ENCODE measurements at places on chromosomes 6 and 20.

GRCh38 chr6:151674578-151674977, 132.9 kb upstream of the ESR1 start:
- H3K4me3 ChIP-seq = no peak overlapping the region
- H3K27ac ChIP-seq = no peak overlapping the region
- no peaks in the 10 kb centered on the region for H3K36me3 ChIP-seq
- no peaks in the 10 kb centered on the region for H3K4me1 ChIP-seq

- H3K4me1 ChIP-seq = peaks cover 13% of the 10 kb centered on the region
- H3K27ac ChIP-seq = no peak overlapping the region
- H3K27me3 ChIP-seq = no peaks in the 10 kb centered on the region
These were observed 9.2 kb downstream of the PHF3 start for GRCh38 chr6:63644668-63645326.

- H3K27ac ChIP-seq = no peak overlapping the region
- H3K36me3 ChIP-seq = no peaks in the 10 kb centered on the region
- no peak for DNase-seq
- no peaks in the 10 kb centered on the region for H3K27me3 ChIP-seq
- H3K4me3 ChIP-seq = no peak overlapping the region
- no peaks in the 10 kb centered on the region for H3K4me1 ChIP-seq
These were observed 62.9 kb downstream of the ARHGAP18 start for GRCh38 chr6:129647044-129647443.

DNA sequence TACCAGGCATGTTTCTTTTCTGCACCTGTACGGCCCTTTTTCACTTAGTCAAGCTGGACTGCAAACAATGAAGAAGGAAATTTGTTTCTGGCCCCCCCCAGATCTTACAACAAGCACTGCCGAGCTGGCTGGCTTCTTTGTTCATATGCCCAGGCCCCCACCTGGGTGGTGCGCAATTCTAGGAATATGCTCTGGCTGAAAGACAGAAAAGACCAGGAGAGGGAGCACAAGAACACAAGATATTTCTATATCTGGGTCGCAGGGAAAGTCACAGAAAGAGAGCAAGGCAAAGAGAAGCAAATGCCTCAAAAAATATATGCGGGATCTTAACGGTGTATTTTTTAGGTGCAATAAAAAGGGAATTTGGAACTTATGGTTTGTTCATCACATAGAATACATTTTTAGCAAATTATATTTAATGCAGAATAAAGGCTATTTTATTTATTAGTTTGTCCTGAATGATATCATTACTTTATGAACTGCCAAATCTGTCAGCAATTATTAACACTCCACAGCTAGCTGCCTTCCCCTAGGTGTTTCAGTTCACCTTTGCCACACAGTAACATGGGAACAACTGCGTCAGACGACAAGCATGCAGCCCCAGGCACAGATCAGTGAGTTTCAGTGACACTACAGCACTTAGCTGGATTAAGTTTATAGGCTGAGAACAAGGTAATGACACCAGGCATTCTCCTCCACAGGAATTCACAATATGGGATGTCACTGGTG, 76.5 kb downstream of the GJA10 start:
- H3K27me3 ChIP-seq = no peaks in the 10 kb centered on the region
- peaks cover 5% of the 10 kb centered on the region for H3K4me1 ChIP-seq
- no peak overlapping the region for H3K27ac ChIP-seq
- no peak overlapping the region for H3K4me3 ChIP-seq
- DNase-seq = no peak
- H3K36me3 ChIP-seq = peaks cover 12% of the 10 kb centered on the region

DNA sequence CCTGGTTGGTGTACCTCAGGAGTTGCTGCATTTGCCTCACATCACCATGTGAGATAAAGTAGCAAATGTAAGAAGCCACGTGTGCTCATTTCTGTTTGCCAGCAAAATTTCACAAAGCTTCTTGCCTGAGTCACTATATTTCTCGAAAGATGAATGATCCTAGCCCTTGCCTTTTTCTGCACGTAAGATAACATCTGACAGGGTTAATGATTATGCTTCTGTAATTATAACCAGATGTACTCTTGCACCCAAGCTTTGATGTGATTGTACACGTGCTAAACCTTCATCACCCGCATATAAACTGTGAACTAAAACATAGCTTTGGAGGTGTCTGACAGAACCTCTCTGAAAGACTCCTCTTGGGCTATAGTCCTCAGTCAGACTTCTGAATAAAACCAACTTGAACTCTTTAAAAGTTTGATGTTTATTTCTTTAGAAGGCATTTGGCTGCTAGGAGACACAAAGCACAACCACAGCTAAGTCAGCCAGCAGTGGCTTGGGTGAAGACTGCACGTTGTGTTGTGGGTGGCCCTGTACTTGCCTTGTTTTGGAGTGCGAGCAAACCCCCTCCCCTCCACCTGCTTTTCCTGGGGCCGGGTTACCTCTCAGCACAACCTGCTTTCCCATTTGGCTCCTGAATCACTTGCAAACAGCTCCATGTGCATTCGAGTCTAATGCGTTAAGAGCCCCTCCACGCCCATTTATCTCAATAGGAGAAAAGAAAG, 19.3 kb downstream of the PROKR2 start:
- no peak for DNase-seq
- no peak overlapping the region for H3K4me3 ChIP-seq
- peaks cover 8% of the 10 kb centered on the region for H3K27me3 ChIP-seq
- no peak overlapping the region for H3K27ac ChIP-seq
- no peaks in the 10 kb centered on the region for H3K36me3 ChIP-seq
- no peaks in the 10 kb centered on the region for H3K4me1 ChIP-seq

- no peaks in the 10 kb centered on the region for H3K27me3 ChIP-seq
- peaks cover 17% of the 10 kb centered on the region for H3K4me1 ChIP-seq
- no peak for DNase-seq
- H3K4me3 ChIP-seq = no peak overlapping the region
These were observed 197.4 kb downstream of the JARID2 start for GRCh38 chr6:15443119-15443830.

GRCh38 chr6:40256224-40256623, 322.0 kb upstream of the MOCS1 start:
- no peak overlapping the region for H3K27ac ChIP-seq
- DNase-seq = no peak
- no peaks in the 10 kb centered on the region for H3K4me1 ChIP-seq
- H3K4me3 ChIP-seq = no peak overlapping the region

- H3K27me3 ChIP-seq = no peaks in the 10 kb centered on the region
- no peak for DNase-seq
- H3K36me3 ChIP-seq = no peaks in the 10 kb centered on the region
- no peak overlapping the region for H3K4me3 ChIP-seq
These were observed 171.8 kb upstream of the BMP2 start for GRCh38 chr20:6595704-6596103.

DNA sequence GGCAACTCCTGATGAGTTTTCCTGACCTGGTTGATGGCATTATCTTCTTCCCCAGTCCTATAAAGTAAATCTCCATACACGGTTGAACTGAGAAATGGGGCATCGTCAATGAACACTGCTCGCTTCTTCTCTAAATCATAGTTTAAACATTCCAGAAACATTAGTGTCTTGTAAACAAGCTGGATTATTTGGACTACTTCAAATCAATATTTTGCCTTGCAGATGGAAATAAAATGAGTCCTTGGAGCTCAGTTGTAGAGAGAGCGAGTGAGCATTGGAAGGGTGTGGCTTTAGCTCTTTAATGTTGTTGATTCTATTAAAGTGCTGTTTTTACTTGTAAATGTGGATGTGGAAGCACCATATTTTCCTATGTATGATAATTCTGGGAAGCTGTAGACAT, 18.4 kb downstream of the C6orf89 start:
- H3K4me1 ChIP-seq = no peaks in the 10 kb centered on the region
- no peaks in the 10 kb centered on the region for H3K27me3 ChIP-seq
- no peak for DNase-seq
- no peak overlapping the region for H3K4me3 ChIP-seq
- H3K36me3 ChIP-seq = peaks cover 62% of the 10 kb centered on the region

DNA sequence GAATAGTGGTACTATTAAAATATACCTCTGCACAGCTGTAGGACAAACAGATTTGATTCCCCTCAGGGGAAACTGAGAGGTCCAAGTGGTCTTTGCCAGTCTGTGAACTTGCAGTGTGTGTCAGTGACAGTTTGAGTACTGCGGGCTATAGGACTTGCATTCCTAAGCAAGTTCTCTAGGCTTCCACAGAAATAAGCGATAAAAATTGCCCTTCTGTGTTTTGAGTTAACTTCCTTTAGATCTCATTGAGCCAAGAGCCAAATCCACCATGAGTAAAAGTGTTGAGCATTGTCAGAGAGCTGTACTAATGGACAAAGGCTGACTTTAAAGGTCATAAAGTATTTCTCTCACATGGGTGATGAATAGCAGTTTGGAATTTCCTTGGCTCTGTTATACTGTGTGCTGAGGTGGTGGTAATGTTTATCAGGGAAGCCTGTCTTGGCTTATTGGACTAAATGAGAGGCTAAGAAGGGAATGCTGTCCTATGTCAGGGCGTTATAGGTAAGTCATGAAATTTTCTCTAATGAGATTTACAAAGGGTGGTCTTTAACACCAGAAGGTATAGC, 122.6 kb upstream of the MAP3K7 start:
- no peak overlapping the region for H3K27ac ChIP-seq
- H3K4me1 ChIP-seq = no peaks in the 10 kb centered on the region
- no peak for DNase-seq
- H3K27me3 ChIP-seq = peaks cover 4% of the 10 kb centered on the region

DNA sequence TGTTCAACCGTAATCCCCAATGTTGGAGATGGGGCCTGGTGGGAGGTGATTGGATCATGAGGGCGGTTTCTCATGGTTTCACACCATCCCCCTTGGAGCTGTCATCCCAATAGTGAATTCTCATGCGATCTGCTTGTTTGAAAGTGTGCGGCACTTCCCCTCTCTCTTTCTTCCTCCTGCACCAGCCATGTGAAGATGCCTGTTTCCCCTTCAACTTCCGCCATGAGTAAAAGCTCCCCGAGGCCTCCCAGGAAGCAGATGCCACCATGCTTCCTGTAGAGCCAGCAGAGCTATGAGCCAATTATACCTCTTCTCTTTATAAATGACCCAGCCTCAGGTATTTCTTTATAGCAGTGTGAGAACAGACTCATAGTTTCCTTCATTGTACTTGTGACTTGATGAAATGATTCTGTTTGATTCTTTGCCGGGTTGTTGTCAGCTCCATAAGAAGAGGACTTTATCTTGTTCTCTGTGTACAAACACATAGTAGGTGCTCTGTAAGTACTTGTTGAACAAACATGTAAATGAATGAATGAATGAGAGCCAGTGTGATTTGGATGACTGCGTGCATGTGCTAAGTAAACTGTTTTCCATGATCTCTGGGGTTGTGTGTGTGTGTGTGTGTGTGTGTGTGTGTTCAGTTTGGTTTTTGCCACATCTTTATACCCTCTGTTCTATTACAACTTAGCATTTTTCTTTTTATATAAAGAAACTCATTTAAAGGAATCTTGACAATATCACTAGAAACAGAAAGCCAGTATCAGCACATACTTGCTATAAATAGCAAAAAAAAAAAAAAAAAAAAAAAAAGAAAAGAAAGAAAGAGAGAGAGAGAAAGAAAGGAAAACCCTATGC, 22.5 kb upstream of the PTGIS start:
- no peak overlapping the region for H3K4me3 ChIP-seq
- no peaks in the 10 kb centered on the region for H3K36me3 ChIP-seq
- H3K27ac ChIP-seq = no peak overlapping the region
- peaks cover 30% of the 10 kb centered on the region for H3K4me1 ChIP-seq

GRCh38 chr6:41921712-41921998, 356 bp downstream of the BYSL start:
- H3K27ac ChIP-seq = peak overlapping the region; percentile 97
- H3K36me3 ChIP-seq = peaks cover 4% of the 10 kb centered on the region
- peaks cover 31% of the 10 kb centered on the region for H3K4me1 ChIP-seq
- DNase-seq = no peak

GRCh38 chr20:956330-956951, 40.3 kb upstream of the ANGPT4 start:
- no peak overlapping the region for H3K4me3 ChIP-seq
- no peak overlapping the region for H3K27ac ChIP-seq
- H3K36me3 ChIP-seq = no peaks in the 10 kb centered on the region
- peak; percentile 69 for DNase-seq
- peaks cover 4% of the 10 kb centered on the region for H3K4me1 ChIP-seq
- H3K27me3 ChIP-seq = peaks cover 11% of the 10 kb centered on the region

GRCh38 chr6:101114703-101115102, 233.6 kb upstream of the ASCC3 start:
- no peaks in the 10 kb centered on the region for H3K4me1 ChIP-seq
- no peak for DNase-seq
- no peaks in the 10 kb centered on the region for H3K27me3 ChIP-seq
- H3K4me3 ChIP-seq = no peak overlapping the region
- no peaks in the 10 kb centered on the region for H3K36me3 ChIP-seq

- H3K27ac ChIP-seq = no peak overlapping the region
- no peaks in the 10 kb centered on the region for H3K4me1 ChIP-seq
- H3K4me3 ChIP-seq = no peak overlapping the region
- no peak for DNase-seq
- no peaks in the 10 kb centered on the region for H3K36me3 ChIP-seq
These were observed 9.3 kb upstream of the ZFP64 start for GRCh38 chr20:52200870-52201269.

DNA sequence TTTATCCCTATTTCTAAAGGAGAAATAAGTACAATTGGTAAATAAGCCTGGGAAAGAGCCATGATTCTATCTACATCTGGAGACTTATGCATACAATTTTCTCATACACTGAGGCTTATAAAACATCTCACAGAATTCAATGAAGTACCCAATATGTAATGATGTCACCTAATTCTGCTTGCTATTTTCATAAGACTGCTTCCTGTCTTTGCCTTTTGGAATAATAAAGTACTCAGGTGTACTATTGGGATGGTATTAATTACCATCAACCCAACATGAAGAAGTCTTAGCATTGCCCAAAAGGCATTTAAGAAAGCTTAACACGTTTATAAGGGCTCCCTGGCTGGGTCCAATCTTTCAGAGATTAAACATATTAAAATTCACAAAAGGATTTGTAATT, 216.4 kb upstream of the TSHZ2 start:
- no peaks in the 10 kb centered on the region for H3K27me3 ChIP-seq
- no peak overlapping the region for H3K4me3 ChIP-seq
- DNase-seq = no peak
- no peaks in the 10 kb centered on the region for H3K4me1 ChIP-seq
- no peaks in the 10 kb centered on the region for H3K36me3 ChIP-seq
- H3K27ac ChIP-seq = no peak overlapping the region

- no peak overlapping the region for H3K27ac ChIP-seq
- H3K27me3 ChIP-seq = no peaks in the 10 kb centered on the region
- no peak overlapping the region for H3K4me3 ChIP-seq
- H3K36me3 ChIP-seq = no peaks in the 10 kb centered on the region
- peaks cover 16% of the 10 kb centered on the region for H3K4me1 ChIP-seq
These were observed 124.9 kb downstream of the SOBP start for GRCh38 chr6:107614828-107615227.

GRCh38 chr6:21098134-21098533, 495.4 kb upstream of the SOX4 start:
- no peaks in the 10 kb centered on the region for H3K27me3 ChIP-seq
- DNase-seq = no peak
- H3K36me3 ChIP-seq = no peaks in the 10 kb centered on the region
- no peaks in the 10 kb centered on the region for H3K4me1 ChIP-seq
- no peak overlapping the region for H3K27ac ChIP-seq

- H3K36me3 ChIP-seq = no peaks in the 10 kb centered on the region
- H3K4me1 ChIP-seq = no peaks in the 10 kb centered on the region
- H3K27ac ChIP-seq = no peak overlapping the region
- no peaks in the 10 kb centered on the region for H3K27me3 ChIP-seq
- no peak overlapping the region for H3K4me3 ChIP-seq
These were observed 116.7 kb upstream of the NRSN1 start for GRCh38 chr6:24009319-24009718.
